ENCODE measurements at places on chromosomes 3 and 15.

GRCh38 chr3:182785142-182785541 lies 8.2 kb upstream of the ATP11B start:
- DNase-seq, result no peak

- DNase-seq, result no peak
Observed at GRCh38 chr15:78405336-78405924, 32.6 kb upstream of the IREB2 start.

DNA sequence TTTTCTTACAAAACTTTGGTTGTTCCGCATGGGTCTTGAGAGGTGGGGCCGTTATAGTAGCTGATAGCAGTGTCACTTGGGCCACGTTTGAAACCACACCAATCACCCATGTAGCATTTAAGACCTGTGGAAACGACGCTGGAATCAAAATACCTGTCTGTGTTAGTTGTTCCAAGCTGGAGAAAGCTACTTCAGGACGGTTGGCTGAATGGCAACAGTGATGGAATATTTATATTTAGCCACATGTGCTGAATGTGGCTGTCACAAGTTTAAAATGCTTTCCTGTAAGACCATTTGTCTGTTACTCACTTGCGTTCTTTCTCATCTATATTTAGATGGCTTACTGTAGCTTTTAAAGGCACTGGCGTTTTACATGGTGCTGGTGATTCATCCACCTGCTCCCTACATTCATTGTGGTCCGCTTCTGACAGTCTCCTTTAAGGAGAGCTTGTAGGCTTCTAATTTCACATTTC lies 1.4 kb downstream of the DNAJA4 start:
- no peak for DNase-seq

DNA sequence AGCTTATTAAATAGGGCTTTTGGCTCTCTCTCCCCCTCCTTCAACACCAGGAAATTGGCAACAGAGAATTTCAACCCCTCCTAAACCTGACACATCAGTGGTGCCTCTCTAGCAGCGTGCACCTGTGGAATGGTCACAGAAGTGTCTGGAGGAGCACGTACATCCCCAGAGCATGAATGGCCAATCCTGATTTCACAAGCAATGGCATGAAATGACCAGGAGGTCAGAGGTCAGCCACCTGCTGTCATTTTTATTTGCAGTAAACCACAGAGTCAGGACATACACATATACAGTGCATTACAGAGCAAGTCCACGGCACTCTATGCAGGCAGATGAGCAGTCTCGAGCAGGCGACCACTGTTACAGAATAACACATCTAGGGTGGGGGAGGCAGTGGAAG lies 25.1 kb upstream of the ETV5 start:
- no peak for DNase-seq

- DNase-seq, result no peak
Observed at GRCh38 chr3:31550452-31551251, 17.9 kb downstream of the STT3B start.

DNA sequence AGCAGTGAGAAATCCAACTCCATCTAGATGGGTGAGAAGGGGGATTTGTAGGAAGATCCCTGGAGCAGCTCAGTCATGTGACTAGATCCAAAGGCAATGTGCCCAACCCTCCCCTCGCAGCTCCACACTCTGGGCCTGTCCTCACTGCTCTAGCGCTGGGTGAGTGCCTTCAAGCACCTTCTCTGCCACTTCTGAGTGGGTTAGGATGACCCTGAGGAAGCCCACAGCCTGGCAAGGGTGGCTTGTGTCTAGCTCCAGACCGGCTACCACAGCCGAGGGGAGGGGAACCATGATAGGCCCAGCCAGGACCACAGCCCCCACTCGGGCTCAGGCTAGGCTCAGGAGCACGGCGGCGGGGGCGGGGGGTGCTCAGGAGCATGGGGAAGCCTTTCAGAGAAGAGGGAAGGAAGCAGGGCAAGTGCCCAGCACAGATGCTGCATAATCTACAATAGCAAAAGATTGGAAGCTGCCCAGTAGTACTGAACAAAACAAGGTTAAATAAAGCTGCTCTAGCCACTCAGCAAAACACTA lies 1.7 kb downstream of the SPATA12 start:
- DNase-seq, result no peak

GRCh38 chr15:80776420-80777045 lies 2.6 kb upstream of the CEMIP start:
- DNase-seq, result peak; percentile 21

GRCh38 chr3:9399746-9400145 lies 2.3 kb downstream of the SETD5 start:
- DNase-seq, result peak; percentile 69

- no peak for DNase-seq
Observed at GRCh38 chr15:90750186-90750585, 33.0 kb downstream of the BLM start.

DNA sequence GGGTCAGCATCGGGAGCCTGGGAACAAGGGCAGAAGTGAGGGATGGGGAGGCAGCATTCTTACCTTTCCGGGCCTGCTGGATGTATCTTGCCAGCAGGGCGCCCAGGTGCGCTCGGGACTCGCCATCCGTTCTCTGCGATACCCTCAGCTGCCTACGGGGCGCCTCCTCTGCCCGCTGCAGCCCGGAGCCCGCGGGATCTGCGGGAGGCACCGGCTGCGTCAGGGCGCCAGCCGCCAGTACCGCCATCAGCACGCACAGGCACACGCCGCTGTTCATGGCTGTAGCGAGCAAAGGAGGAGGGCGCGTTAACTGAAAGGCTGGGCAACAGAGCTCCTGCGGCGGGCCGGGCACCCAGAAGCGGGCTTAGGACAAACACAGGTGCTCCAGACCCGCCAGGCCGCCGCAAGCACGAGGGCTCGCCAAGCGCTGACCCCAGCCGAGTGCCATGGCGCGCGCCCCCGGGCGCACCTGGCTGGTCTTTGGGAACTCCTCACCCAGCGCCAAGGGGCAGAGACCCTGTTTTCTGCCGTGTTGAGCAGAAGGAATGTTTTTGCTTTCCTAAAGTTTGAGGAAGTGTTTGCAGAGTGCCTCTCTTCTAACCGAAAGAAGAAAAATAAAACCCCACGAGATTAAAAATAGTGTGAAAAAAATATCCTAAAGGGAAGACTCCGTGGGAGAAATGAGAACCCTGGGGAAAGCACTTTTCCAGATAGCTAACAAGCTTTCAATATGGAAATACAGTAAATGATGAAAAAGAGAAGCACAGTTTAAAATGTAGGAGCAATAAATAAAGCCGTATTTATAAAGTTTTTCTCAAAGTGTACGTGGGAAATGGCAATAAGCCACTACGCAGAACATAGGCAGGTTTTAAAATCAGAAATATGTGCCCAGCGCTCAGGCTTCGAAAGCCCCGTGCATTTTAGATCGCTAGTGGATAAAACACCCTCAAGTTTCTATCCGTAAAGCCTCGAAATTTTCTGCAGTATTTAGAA lies 2.3 kb downstream of the CCK start:
- DNase-seq, result peak; percentile 23

DNA sequence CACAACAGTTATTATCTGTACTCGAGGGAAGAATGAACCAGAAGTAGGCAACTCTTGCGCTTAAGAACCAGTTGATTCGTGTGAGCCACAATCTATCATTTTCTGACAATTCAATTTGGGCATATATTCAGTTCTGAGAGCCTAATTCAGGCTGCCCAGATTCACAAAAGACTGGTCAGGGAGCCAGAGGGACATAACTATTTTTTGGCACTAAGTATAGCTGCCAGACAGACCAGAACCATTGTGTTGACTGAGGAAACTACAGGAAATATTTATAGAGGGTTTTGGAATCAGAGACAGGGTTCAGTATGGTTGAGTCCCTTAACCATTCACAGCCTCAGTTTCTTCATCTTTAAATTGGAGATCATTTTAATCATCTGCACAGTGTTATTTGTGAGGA lies 226.7 kb downstream of the TAFA4 start:
- DNase-seq, result no peak

GRCh38 chr15:42034628-42035434 lies 14.0 kb upstream of the PLA2G4E start:
- DNase-seq, result no peak

- DNase-seq, result no peak
Observed at GRCh38 chr3:12579905-12580304, 23.0 kb downstream of the MKRN2 start.

GRCh38 chr3:173755161-173755560 lies 357.6 kb downstream of the NLGN1 start:
- no peak for DNase-seq

GRCh38 chr3:177513815-177514610 lies 316.7 kb upstream of the TBL1XR1 start:
- no peak for DNase-seq

DNA sequence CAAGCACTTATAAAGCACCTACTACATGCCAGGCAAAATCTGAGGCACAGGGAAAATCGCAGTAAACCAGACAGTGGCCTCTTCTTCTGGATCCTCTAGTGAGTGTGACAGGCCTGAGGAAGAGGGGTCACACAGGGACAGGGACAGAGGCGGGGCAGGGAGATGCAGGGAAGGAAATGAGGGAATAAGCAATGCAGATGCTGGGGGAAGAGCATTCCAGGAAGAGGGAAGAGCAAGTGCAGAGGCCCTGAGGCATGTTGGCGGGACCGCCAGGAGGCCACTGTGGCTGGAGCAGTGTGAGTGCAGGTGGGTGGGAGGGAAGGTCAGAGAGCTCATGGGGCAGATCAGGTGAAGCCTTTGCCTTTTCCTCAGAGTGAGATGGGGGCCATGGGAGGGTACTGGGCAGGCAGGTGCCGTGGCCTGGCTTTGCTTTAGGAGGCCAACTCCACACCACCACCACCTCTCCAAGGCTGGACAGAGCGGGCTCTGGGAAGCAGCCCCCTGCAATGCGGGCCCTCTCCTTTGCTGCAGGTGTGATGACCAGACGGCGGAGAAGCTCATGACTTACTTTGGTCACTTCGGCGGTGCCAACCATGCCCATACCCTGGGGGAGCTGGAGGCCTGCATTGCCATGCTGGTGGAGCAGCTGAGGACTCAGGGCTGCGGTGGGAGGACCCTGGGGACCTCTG lies 26.8 kb upstream of the GP9 start:
- no peak for DNase-seq

- DNase-seq, result no peak
Observed at GRCh38 chr15:26879706-26880105, 12.8 kb downstream of the GABRA5 start.

- DNase-seq, result peak; percentile 10
Observed at GRCh38 chr15:73677146-73677607, 7.0 kb upstream of the CD276 start.

GRCh38 chr3:196965804-196966173 lies 2.8 kb downstream of the PIGZ start:
- no peak for DNase-seq

GRCh38 chr3:32447865-32448400 lies 54.7 kb downstream of the CMTM6 start:
- no peak for DNase-seq

DNA sequence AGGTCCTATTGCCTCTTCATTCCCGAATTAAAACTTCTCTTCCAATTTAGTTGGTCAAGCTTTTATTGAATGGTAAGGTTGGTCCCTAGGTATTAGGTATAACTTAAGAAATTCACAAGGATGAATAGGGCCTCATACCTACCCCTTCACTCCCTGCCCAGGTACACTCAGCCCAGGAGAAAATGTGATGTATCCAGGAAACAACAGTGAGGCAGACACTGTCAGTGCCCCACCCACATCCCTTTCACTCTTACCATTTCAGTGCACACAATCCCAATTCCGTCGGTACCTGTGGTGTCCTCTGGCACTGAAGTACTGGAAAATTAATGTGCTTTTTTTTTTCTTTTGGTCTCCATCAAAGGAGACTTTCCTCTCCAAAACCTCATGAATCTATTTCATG lies 10.5 kb upstream of the C3orf49 start:
- DNase-seq, result no peak

DNA sequence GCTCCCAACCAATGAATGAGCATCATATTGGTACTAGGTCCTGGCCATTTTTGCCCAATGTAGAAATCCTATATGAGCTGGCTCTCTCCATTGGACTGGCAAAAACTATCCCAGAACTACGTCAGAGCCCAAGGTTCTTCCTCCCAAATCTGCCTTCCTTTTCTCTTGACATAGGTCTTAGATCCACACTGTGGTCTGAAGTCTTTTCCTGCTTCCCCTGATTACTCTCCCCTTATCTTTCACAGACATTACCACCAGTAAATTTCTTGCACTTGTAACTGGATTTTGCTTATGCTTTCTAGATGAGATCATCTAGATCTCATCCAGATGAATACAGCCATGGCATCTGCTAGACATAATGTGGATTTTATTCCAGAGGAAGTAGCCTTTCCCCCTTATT lies 141.2 kb upstream of the GADL1 start:
- no peak for DNase-seq

DNA sequence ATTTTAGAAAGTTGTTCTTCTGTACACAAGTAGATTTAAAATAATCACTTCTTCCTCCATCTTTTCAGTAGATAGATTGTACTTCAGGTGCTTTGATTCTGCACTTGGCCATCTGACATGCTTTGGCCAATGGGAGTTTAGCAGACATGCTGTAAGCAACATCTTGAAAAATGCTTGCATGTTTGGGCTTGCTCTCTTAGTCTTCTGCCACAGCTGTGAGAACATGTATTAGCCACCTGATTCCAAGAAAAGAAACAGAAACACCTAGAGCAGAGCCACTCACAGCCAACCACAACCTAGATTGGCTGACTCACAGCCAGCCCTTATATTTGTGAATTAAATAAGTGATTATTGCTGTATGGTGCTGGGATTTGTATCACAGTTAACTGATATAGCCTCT lies 70.2 kb upstream of the GADL1 start:
- no peak for DNase-seq

- DNase-seq, result no peak
Observed at GRCh38 chr15:71115567-71116351, 488 bp downstream of the THSD4 start.

DNA sequence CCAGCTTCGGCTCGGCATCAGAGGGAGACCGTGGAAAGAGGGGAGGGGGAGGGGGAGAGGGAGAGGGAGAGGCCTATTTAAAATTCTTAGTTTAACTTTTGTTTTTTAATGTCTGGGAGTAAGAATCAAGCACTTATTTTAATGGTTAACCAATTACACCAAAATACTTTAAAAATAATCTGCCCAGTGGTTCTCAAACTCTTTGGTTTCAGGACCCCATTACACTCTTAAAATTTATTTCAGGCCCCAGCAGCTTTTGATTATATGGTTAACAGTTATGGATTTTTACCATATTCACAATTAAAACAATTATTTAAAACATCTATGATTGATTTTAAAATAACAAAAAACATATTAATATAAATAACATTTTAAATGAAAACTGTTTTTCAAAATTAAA lies 44.5 kb downstream of the NKIRAS1 start:
- DNase-seq, result no peak

DNA sequence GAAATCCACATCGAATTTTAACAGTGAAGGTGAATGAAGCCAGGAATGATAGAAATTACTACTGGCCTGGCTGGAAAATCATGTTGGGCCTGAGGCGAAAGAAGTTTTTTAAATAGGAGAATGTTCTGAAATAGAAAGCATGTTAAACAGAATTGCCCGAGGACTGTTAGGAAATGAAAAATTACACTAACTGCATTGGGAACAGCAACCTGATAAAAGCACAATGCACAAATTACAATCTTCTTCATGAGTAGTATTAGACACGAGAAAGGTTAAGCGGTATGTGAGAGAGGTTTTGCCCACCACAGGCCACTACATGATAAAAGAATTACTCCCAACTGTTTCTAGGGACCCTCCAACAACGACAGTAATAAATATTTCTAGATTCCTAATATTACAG lies 18.9 kb downstream of the GBE1 start:
- DNase-seq, result no peak

All from NCI-H1092 (cell line).